ENCODE measurements at places on chromosomes 11 and 22.

- DNase-seq, result no peak
Observed at GRCh38 chr22:30932661-30933060, 35.9 kb downstream of the MORC2 start.

DNA sequence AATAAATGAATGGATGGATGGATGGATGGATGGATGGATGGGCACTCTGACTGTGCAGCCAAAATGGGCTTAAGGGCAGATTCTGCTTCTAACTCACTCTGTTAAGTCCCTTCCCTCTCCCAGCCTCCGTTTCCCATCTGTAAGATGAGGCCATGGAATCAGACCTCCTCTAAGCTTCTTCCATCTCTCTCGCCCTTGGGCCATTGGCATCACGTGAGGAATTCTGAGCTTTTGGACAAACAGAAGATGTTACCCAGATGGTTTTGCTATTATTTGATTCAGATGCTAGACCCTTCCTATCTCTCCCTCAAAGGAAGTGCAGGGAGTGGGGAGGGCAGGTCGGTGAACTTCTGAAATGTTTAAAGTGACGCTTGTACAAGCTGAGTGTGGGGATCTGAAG, 4.0 kb upstream of the CYTH4 start:
- DNase-seq, result no peak

- no peak for DNase-seq
Observed at GRCh38 chr11:128235426-128235825, 351.9 kb downstream of the ETS1 start.

GRCh38 chr11:69213316-69213715, 57.6 kb downstream of the SMIM38 start:
- DNase-seq, result no peak

DNA sequence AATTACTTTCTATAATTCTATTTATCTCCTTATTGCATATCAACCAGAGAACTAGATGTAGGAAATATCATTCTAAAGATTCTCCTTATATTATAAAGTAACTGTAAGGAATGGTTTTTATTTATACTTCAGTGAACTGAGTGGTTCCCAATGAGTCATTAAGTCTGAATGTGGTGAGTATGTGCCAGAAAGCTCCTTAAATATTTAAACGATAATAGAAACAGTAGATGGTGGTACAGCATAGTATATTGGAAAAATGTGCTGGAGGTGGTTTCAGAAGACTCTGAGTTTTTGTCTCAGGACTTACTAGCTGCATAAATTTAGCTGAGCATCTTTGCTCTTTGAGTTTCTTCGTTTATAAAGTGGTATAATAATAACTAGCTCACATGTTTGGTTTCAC, 653.5 kb downstream of the FAM181B start:
- no peak for DNase-seq

GRCh38 chr11:68460741-68461574, at the start of gene PPP6R3:
PPP6R3 (plus strand) TSS chr11:68460752; CDS start chr11:68537665, 76,913 bp downstream.
- no peak for DNase-seq

GRCh38 chr11:119446434-119446833, 23.5 kb upstream of the THY1 start:
- DNase-seq, result no peak

DNA sequence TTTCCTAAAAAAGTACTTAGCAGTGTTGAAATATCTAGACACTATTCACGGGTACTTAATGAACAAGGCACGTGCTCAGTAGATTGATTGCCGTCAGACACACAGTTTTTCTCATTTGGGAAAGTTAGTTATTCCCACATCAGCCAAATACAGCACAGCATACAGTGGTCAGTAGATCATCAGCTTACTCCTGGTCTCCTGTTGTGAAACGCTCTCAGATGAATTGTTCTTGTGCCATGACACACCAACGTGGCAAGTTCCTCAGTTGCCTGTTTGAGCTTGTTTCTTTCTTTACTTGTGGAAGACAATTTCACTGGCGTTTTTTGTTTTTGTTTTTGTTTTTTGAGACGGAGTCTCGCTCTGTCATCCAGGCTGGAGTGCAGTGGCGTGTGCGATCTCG, 8.6 kb downstream of the TAB1 start:
- no peak for DNase-seq

GRCh38 chr22:41175546-41175945, 29.6 kb upstream of the L3MBTL2 start:
- DNase-seq, result no peak

DNA sequence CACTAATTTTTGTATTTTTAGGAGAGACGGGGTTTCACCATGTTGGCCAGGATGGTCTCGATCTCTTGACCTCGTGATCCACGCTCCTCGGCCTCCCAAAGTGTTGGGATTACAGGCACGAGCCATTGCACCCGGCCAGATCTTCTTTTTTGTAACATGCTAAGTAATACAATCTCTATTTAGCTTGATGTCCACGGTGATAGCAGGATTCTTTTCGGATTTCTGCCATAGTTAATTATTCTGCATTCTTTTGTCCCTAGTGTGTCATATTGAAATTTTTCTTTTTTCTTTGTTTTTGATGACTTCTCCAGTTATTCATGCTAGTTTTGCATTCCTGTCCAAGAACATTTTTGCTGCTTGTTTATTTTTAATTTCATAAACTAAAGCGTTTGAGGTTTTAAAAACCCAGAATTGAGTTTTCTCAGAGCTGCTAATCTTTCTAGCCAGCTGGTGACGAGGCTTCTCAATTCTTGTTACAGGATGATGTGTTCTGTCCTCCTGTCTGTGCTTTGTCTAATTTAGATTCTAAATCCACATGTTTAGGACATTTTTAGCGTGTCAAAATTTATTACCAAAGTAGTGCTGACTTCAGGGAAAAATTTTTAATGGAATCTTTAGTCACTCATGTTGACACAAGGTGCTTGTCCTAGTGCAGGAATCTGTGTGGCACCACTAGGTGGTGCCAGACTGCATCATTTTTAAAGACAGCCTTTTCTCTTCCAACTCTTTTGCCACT, 21.8 kb downstream of the NF2 start:
- peak; percentile 41 for DNase-seq

- no peak for DNase-seq
Observed at GRCh38 chr22:48310740-48311139, 1516.9 kb downstream of the BRD1 start.

Measured in activated CD4-positive, alpha-beta T cell treated with anti-CD3 and anti-CD28 coated beads, Interleukin-2, amount 50 U/mL, for 1 hour (primary cell).